ENCODE measurements at places on chromosomes 4 and X. TPM values are rescaled to one million over a fixed set of nuclear protein-coding genes. Genes with fewer than 3 reads are reported as not detected.

The RBMX gene
- total RNA-seq = 145 TPM

The ZBTB49 gene
- total RNA-seq = 6.4 TPM

The USP17L22 gene
- not detected for total RNA-seq

The STOX2 gene
- total RNA-seq = 1.6 TPM

The AKAP4 gene
- total RNA-seq = not detected

The XPNPEP2 gene
- not detected for total RNA-seq

The GPRIN3 gene
- total RNA-seq = 0.10 TPM

The PASD1 gene
- total RNA-seq = not detected

The ERVMER34-1 gene
- 1.4 TPM for total RNA-seq

The FAT1 gene
- 663 TPM for total RNA-seq
